ENCODE measurements at places on chromosomes 12 and 14.

- DNase-seq, result no peak
These were observed 5.6 kb downstream of the ATP2A2 start for GRCh38 chr12:110286623-110287022.

DNA sequence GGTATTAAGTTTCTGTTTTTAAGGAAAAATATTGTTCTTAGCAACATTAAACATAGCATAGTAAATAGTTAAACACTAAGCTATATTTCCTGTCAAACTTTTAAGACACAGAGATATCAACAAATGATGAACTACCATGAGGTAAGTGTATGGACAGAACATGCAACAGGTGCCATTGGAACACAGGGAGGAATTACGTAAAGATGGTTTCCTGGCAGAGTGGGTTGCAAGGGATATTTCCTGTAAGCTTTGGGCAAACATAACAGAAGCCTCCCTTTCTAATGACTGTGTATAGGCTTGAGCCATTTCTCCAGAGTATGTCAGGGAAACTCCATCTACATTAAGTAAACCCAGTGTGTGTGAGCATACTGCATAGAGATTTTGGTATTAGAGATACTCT lies 31.7 kb upstream of the HELB start:
- DNase-seq, result no peak

- DNase-seq, result no peak
These were observed 193.5 kb upstream of the EEA1 start for GRCh38 chr12:93122569-93123091.

GRCh38 chr12:99746538-99746937 lies 99.0 kb downstream of the GARIN6 start:
- DNase-seq, result no peak

DNA sequence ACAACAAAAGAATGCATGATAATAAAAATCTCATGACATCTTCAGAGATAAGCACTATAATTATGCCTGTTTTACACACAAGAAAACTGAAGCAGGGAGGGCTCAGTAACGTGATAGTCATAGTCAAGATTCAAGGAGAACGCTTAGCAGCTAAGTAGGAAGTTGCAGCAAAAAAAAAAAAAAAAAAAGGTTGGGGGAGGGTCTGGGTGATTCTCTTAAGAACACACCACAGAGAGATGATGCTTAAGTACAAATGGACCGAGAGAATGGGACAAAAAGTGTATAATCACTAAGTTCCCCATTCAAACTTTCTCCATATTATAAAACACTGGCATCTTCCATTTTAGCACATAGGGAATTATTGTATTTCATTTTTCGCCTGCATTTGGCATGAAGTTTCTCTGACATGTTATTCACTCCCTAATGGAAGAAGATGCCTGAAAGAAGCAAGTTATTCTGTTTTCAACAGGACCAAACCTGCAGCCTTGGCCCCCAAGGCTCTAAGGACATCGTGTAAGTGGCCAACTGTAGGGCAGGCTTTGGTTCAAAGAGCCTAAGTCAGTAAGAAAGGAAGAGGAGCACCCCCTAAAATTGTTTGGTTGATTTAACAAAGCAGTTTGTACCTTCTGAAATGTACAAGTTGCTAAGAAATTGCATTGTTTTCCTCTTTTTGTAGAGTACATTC lies 142.9 kb upstream of the TMPO start:
- no peak for DNase-seq

Data from Panc1 (cell line).